ENCODE measurements at places on chromosomes 1 and 21.

DNA sequence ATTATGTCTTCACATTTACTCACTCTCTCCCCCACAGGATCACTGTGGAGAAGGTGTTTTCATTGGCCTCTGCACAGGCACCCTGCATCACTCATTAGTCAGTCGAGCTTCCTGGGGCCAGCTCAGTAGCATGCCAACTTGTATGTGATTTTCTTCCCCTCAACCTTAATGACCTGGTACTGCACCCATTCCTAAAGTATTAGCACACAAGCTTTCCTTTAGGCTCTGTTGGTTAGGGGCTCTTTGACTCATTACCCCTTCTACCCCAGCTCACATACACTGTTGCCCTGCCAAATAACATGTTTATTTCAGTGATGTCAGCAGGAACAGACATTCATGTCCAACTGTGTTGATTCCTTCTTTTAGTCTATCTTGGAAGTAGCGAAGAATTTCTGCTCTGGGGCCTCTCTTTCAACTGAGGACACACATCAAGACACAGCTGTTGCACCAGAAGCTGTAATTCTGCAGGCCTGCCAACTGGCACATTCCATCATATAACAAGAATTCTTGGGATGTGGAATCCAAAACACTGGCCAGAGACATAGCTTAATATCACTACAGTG is 603.5 kb upstream of the ADAMTS5 start:
- no peak for DNase-seq

DNA sequence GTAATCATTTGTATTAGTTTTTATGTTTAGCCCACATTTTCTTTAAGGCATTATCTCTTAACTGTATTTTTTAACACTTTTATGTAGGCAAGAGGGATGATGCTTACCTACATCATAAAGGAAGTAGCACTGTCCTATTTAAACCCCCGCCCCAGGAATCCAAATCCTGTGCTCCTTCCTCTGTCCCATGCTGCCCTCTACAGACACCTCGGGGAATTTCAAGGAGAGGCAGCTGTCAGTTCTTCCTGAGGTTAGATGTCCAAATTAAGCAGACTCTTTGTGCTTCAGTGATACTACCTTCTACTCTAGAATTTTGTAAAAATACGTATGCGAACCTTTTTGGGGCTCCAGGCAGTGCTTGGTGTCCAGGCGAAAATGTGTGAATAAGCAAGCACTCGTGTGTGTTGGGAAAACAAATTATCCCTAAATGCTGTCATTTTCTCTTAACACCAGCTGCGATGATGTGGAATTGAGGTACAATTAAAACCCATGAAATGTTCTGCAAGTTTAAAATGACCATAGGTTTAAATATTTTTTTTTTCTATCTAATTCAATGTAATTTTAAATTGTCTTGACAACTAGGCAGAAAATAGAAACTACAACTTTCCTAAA is 19.2 kb downstream of the CRCT1 start:
- DNase-seq, result no peak

DNA sequence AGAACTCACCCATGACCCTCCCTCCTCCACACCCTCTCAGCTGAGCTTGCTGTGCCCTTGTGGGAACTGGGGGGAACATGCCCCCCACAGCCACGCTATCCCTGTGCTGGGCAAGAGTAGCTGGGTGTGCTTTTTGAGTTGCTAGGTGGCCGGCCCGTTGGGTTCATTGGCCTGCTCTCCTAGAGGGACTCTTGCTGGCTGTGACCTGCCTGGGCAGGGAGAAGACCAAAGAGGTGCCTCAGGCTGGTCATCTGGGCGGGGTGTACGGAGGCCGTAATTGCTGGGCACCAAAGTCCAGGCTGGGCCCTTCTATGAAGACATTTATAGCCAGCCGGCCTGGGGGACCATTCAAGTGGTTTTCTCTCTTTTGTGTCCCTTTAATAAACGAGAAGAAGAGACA is 138.3 kb upstream of the ZBTB40 start:
- no peak for DNase-seq

DNA sequence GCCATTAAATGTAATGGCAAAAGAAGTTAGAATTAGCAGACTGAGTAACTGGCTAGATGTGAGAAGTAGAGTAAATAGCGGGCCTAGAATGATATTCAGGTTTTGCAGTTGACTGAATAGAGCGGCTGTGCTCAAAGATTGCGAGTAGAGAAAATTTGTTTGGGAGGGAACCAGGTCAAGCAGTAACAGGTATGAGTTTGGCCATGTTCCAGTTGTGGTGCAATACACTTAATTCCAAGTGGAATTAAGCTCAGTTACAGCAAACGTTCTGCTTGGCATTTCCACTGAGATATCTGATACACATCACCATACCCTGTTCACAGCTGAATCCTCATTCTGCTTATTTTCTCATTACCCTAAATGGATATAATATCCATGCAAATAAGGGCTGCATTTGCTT is 1382.9 kb downstream of the MRPL39 start:
- DNase-seq, result no peak

DNA sequence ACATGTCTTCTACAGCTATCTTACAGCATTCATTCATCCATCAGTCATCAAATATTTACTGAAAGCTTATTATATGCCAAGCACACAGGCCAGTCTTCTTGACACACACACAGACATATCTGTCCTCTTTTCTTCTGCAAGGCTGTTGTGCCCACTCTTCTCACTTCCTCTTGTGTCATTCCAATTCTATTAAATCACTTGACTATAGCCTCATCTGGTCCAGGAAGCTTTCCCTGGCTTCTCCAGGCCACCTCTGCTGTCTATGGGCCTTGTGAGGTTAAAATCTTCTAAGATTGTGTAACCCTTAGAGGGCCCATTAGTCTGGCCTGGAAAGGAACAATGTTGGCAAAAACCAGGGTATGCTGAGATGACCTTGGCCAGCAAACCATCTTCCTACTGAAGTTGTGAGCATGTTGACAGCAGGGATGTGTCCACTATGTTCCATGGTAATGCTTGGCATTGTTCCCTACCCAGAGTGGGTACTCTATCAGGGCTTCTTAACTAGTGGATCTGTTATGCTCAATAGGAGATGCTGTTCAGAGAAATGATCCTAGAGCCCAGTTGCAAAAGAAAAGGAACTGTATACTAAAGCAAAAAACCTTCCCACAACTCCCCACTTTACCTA is 5.3 kb downstream of the TRAF3IP3 start:
- no peak for DNase-seq

DNA sequence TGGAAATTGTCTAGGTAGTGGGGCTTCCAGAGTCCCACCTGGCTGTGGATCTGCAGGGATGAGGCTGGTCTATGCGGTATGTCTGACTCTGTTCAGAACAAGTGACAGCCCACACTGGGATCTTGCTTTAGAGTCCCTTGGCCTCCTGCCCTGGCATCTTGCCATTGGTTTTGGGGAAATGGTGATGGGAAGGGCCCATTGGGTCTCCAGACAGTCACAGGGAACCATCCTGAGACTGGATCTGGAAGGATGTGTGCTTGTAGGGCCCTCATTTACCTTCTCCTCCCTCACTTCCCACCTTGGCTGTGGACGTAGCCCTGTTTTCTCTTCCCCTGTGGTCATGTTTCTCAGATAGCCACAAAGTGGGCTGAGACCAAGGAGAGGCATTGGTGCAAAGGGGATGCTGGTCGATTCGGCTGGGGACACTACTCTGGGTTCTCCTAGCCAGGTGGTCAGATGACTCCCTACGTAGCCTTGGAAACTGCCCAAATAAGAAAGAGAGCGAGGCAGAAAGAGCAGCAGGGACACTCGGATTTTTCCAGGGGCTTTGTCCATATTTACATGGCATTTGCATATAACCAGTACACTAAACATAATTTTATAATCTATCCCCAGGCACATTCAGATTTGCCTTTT is 15.1 kb downstream of the SOX13 start:
- DNase-seq, result no peak

GRCh38 chr1:184492536-184492935 is 105.7 kb downstream of the C1orf21 start:
- no peak for DNase-seq

DNA sequence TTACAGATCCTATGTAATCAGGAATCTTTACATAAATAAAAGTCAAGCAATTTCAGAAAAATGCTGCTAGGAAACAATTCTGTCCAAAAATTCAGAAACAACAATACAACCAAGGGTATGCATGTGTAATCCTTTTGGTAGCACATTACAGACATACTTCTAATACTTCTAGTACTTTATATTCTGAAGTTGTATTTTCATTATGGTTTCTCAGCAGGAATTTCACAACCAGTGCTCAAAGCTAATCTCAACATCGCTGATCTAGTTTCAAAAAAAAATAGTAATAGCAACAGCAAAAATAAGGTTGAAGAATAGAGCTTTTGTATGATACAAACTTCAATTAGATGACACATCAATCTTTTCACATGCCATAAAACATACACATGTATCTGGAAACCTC is 545.2 kb downstream of the LTN1 start:
- no peak for DNase-seq

DNA sequence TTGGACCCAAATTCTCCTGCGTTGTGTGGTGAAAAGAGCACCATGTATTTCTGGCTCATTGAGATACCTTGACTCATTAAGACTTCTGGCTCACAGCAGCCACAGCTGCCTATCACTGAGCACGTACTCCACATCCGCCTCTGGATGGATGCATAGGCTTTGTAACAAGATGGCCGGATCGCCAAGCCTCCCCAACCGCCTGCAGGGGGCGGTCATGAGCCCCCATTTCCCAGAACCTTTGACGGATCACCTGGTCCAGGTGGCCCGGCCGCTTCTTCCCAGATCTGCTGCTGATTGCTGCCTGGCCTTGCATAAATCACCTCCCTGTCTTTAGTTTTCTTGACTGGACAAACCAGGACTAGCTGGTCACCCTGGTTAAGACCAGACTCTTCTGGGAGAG is 156.5 kb upstream of the KLHDC7A start:
- no peak for DNase-seq
